NB4 (cell line): ENCODE measurements at places on chromosomes 12 and 14.
A peak's percentile ranks its signal among the peaks of the same experiment; 100 is the strongest.

GRCh38 chr12:50933459-50934124 is 18.8 kb upstream of the HIGD1C start:
- DNase-seq, result peak; percentile 54

- DNase-seq, result peak; percentile 77
These were observed 18.0 kb downstream of the TRAF3 start for GRCh38 chr14:102795060-102795925.

DNA sequence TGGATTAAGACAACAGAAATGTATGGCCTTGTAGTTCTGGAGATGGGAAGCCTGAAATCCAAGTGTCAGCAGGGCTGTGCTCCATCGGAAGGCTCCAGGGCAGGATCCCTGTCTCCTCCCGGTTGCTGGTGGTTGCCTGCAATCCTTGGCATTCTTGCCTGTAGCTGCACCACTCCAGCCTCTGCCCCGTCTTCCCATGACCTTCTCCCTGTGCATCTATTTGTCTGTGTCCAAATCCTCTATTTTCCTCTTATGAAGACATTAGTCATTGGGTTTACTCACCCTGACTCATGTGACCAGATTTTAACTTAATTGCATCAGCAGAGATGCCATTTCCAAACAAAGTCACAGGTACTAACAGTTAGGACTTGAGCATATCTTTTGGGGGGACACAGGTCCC is 15.1 kb downstream of the TUNAR start:
- no peak for DNase-seq

GRCh38 chr14:58133739-58134138 is 18.3 kb downstream of the ARMH4 start:
- DNase-seq, result no peak

- DNase-seq, result peak; percentile 1
These were observed at the start of gene STXBP6 for GRCh38 chr14:25049568-25050268. TSS of gene STXBP6 (minus strand) at chr14:25050147. CDS start at chr14:24974818, 75,329 bp downstream.

GRCh38 chr12:56723889-56724700 is 1.0 kb downstream of the NACA start:
- peak; percentile 55 for DNase-seq

- DNase-seq, result peak; percentile 84
These were observed 23.8 kb downstream of the NEUROD4 start for GRCh38 chr12:55043542-55043941.

- DNase-seq, result no peak
These were observed 77.8 kb downstream of the NDUFA12 start for GRCh38 chr12:94925729-94926128.

DNA sequence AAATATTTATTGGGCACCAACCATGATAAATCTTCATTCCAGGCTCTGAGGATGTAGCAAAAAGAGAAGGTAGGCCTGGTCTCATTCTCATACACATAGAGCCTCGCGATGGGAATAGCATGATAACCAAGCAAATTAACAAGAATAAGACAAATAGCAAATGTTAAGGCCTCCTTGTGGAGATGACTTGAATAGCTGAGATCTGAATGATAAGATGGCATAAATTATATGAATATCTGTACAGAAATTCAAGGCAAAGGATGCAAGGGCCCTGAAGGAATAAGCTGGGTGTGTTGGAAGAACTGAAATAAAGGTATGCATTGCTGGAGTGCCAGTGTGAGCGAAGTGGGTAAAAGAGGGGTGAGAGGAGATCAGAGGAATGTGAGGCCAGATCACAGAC is 114.8 kb downstream of the ALX1 start:
- no peak for DNase-seq

DNA sequence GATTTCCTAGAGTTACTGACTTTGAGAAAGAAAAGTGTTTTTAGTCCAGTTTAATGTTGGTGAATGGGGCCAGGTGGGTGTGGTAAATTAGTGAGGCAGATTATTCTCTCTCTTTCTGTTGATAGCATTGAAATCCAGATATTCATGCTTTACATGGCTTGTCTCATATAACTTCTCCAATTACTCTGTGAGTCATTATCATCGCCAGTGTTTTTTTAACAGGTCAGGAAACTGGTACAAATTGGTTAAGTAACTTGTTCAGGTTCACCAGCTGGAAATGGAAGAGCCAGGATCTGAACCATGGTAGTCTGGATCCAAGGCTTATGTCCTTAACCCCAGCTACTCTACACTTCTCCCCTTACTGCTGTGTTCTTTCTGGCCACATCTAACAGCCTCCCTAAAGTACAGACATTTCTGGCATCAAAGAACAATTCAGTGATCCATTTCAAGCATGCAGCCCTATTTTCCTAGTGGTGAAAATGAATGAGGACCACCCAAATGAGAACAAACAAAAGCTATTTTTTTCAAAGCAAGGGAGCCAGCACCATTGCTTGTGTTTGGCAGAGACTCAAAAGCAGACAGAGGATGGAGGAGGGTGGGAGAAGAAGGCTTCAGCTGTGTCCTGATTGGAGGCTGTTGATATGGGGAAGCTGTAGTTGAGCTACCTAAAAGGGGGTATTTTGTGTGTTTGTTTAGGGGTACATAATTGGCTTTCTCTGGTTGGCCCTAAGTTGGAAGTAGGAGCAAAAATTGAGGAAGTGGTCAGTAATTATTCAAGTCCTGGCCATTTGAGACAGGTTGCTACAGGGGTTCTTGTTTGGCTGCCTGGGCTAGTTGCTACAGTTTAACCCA is 1.7 kb downstream of the IRAK3 start:
- DNase-seq, result peak; percentile 70

DNA sequence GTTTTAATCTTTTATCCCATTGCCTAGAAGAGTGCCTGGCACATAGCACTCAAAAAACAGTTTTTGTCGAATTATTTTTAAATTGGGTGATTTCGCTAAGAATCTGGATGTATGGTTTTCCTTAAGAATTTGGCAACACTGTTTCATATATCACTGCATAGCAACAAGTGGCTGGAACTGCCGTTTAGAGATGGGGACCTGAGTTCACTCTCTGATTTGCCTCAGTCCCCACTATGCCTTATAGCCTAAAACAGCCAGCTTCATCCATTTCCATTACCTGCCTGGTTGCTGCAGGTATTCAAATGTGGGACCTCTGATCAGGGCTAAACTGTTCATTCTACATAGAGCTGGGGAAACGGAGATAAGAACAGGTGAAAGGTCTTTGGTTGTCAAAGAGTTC is 1.8 kb downstream of the HEBP1 start:
- DNase-seq, result no peak

GRCh38 chr14:20848316-20848954 is 42.8 kb upstream of the RNASE3 start:
- no peak for DNase-seq

GRCh38 chr14:68671909-68672308 is 121.0 kb downstream of the ZFP36L1 start:
- DNase-seq, result no peak

DNA sequence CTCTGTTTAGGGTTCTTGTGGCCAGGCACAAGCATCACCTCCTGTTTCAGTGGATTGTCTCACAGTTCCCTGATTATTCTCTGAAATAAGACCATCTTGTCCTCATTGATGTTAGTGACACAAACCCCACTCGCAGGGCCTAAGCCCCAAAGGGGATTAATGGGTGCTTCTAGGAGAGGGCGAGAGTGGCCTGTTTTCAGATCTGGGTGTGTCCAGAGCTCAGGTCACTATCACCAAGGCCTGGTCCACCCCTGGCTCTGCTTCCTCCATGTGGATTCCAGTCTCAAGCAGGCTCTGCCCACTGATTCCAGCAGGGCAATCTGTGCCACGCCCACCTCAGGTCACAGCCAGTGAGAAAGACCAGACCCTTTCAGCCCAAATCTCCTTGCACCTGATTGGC is 361.9 kb downstream of the ADGRD1 start:
- DNase-seq, result no peak

- no peak for DNase-seq
These were observed 339.8 kb downstream of the TMEM121 start for GRCh38 chr14:105865904-105866840.

DNA sequence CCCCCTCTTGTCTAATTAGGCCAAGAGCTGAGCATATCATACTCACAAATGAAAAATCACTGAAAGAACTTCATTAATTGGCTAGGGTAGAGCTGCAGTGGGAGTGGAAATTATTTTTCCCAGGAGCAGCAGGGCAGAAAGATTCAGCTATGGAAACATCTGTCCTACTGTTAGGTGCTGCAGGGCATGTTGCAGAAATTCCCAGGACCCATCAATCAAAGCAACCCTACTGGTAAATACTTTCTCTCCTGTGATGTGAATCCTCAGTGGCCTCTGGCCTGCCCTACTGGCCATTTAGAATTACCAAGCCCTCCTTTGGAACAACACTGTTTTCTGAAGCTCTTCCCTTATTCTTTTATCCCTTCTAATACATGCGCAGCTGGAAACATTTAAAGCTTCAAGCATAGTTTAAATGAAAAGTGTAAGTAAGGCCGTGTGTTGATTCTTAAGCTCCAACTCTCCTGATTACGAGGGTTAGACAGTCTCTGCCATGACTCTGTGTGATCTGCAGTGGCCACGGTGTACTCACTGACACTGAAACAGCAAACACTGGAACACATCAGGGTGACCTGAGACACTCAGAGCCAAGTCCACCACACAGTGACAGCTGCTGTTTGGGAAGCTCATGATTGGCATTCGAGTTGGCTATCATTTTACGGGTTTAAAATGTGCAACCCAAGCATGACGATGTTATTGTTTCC is 62.6 kb upstream of the TMCC3 start:
- DNase-seq, result no peak

DNA sequence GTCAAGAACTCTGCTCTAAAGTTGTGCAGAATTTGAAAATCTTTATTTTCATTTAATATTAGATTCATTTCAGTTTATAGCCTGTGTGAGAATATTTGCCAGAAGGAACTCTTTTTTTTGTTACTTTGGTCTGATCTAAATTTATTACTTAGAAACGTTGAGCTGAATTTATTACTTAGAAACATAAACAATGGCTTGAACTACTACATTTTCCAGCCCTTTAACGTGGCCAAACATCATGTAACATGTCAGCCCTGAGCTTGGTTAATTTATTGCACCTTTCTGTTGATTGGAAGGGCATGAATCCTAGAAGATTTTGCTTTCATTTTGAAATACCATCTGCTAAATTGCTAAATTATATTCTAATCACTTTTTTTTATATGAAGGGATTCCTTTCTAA is 241.4 kb downstream of the TMEM117 start:
- DNase-seq, result no peak

GRCh38 chr12:58369576-58369975 is 428.2 kb downstream of the ATP23 start:
- no peak for DNase-seq

GRCh38 chr12:51098611-51099010 is 15.2 kb upstream of the CSRNP2 start:
- DNase-seq, result no peak

DNA sequence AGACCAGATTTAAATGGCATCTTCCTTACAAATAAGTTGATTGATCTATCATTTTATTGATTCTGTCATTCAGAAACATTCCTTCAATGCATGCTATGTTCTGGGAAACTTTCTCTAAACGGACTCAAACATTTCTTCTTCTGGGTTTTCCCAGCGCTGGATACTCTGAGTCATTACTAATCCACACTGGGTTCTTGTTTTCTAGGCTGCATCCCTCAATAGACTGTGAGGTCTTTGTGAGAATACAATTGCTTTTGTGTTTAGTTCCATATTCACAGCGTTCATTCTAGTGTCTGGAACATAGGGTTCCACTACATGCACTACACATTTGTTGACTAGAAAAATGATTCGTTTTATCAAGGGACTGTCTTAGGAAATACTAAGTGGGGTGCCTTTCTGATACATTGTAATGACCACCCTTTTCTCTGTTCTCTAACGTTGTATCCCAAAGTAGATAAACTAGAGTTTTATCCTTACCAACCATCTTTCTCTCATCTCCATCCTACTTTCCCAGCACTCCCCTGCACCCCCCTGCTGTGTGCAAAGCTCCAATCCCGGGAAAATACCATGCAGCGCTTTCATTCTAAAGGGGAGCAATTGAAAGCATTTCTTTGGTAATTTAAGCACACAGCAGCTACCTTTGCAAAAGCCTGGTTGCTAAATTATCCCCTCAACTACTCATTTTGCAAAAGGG is 878.7 kb downstream of the DIO2 start:
- DNase-seq, result no peak

DNA sequence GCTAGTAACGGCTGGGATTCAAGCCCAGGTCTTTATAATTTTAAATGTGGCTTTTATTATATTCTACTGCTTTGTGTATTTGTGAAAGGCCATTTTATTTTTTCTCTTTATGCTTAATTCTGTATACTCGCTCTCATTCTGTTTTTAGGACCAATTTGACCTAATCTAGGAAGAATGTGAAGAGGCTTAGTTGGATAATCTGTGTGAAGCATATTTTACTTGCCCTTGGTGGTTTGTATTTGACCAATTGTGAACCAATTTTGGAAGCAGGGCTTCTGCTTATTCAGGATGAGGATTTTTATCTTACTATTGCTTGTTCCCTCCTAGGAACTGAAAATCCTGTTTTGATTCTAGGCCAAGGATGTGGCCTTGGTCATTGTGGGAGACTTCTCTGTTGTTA is 113.1 kb downstream of the TTC6 start:
- DNase-seq, result no peak

GRCh38 chr14:56895154-56895553 is 84.9 kb upstream of the OTX2 start:
- DNase-seq, result no peak

DNA sequence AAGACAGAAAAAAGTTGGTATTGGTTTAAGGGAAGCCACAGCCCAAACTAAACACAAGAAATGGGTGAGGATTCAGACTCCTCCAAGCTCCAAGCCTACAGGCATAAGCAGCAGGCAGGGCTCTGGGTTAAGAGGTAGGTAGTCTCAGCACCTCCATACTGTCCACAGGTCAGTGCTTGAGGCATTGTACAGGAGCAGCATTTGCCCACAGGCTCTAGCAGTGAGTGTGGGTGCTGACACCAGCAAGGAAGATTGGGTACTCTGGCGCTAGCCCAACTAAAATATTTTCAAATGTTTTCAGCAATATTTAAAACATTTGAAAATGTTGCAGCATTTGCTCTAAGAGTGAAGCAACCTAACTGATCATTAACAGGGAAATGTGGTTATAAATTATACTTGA is 33.1 kb downstream of the FERMT2 start:
- no peak for DNase-seq

DNA sequence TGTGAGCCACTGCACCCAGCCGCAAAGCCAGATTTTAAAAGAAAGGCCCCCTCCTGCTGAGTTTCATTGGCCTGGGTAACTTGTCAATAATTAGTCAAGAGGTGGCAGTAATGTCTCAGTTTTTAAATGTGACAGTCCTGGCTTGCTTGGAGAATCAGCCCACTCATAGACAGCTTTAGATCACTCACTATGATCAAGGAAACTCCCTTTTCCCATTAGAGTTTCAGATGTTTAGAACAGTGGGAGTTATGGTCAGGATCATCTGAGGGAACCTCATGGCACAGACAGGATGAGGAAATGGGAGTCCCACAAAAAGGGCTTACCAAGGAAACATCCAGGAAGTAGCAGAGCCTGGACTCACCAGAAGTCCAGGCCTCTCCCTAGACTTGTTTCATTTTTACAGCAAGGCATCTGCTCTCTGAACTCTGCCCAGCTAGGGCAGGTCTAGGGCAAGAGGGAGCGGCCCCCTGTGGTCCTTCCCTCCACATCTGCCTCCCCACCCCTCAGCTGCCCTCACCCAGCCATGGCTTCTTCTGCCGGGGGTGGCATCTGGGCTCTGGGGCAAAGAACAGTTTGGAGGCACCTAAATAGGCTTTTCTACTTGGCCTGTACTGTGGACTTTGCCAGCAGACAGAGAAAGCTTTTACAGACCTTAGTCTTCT is 11.2 kb downstream of the BCL2L14 start:
- DNase-seq, result peak; percentile 62

GRCh38 chr12:92504594-92504981 is 198.2 kb upstream of the PLEKHG7 start:
- no peak for DNase-seq

- DNase-seq, result no peak
These were observed 149.7 kb upstream of the ARHGAP5 start for GRCh38 chr14:31927348-31927832.
